ENCODE measurements at places on chromosomes 12 and 14. TPM values are rescaled to one million over a fixed set of nuclear protein-coding genes. Genes with fewer than 3 reads are reported as not detected.
A peak's percentile ranks its signal among the peaks of the same experiment; 100 is the strongest.

GRCh38 chr14:105888151-105888550, 361.8 kb downstream of the TMEM121 start:
- no peak for DNase-seq
- H3K4me1 ChIP-seq: no peaks in the 10 kb centered on the region
- no peaks in the 10 kb centered on the region for H3K36me3 ChIP-seq
- H3K27me3 ChIP-seq: no peaks in the 10 kb centered on the region
- H3K27ac ChIP-seq: no peak overlapping the region

The ACOT6 gene
- not detected for total RNA-seq

DNA sequence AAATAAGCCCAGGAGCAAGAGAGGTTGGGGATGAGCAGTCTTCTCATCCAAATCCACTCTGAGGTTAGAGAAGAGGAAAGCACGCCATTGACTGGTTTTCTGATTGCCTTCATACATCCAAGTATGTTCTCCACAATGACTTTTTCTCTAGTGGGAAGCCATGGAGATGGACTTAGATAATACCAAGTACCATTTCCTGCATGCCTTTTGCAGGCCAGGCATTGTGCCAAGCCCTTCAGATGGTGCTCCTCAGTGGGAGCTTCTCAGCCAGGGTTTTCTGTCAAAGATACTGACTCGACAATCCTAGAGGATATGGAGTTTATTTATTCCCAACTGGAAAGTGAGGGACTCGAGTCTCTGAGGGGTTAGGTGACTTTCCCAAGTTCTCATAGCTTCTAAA, 218.0 kb downstream of the ZFP36L1 start:
- peaks cover 3% of the 10 kb centered on the region for H3K27me3 ChIP-seq
- peaks cover 53% of the 10 kb centered on the region for H3K4me1 ChIP-seq
- peak overlapping the region; percentile 93 for H3K27ac ChIP-seq
- H3K36me3 ChIP-seq: peaks cover 5% of the 10 kb centered on the region

DNA sequence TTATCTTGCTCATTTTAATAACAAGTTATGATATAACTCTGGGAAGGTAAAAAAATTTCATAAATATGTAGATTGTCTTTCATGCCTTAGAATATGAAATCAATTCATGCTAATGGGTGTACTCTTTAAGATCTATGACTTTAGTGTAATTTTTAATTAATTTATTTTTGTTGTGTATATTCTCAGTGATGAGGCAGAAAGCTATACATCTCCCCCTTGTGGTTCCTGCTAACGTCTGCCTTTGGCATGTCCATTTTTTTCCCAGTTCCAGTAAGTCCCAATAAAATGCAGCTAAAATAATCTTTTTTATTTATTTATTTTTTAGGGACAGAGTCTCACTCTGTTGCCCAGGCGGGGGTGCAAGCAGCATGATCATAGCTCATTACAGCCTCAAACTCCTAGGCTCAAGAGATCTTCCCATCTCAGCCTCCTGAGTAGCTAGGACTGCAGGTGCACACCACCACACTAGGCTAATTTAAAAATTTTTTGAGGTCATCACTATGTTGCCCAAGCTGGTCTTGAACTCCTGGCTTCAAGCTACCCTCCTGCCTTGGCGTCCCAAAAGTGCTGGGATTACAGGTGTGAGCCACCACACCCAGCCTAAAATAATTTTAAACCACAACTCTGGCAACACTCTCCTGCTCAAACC, 3.3 kb upstream of the CHURC1 start:
- H3K27me3 ChIP-seq: peaks cover 4% of the 10 kb centered on the region
- no peak overlapping the region for H3K27ac ChIP-seq
- H3K4me1 ChIP-seq: peaks cover 23% of the 10 kb centered on the region

The ZNF385A gene
- 6.3 TPM for total RNA-seq

The PGF gene
- total RNA-seq: 0.86 TPM
